LHCN-M2 (cell line): ENCODE measurements at places on chromosomes 2 and 18.

DNA sequence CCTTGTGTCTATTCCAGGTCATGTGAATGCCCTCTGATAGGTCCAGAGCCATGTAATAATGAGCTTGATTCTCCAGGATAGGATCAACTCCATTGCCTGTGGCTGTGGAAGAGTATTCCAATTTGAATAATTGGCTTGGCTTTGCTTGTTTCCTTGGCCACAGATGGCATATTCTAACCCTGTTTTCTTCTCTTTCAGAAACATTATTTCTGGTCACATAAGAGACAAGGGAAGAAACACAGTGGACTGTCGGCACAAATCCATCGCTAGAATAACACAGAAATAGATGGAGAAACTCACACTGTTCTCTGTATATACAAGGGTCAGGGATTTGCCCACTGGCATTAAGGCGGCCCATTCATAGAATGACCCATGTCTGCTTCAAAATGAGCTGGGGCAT is 278.4 kb upstream of the CCDC68 start:
- no peak for DNase-seq

GRCh38 chr18:13435586-13436333 is 217.2 kb downstream of the LDLRAD4 start:
- DNase-seq, result no peak

GRCh38 chr2:148049284-148049683 is 28.4 kb downstream of the MBD5 start:
- DNase-seq, result no peak

- DNase-seq, result no peak
Observed at GRCh38 chr2:236236559-236237452, 27.4 kb downstream of the ASB18 start.

- DNase-seq, result no peak
Observed at GRCh38 chr2:226154610-226155009, 645.0 kb downstream of the IRS1 start.

DNA sequence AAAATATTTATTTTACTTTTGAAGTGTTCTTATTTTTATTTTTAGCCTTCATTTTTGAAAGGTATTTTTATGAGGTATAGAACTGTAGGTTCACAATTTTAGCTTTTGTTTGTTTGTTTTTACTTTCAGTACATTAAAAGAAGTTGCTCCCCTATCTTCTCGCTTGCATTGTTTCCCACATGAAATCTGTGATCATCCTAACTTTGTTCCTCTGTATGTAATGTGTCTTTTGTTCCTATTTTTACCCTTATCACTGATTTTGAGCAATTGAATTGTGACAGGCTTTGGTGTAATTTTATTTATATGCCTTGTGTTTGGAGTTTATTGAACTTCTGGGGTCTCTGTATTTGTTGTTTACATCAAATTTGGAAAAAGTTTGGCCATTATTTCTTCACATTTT is 77.8 kb upstream of the TMEM87B start:
- DNase-seq, result no peak

- no peak for DNase-seq
Observed at GRCh38 chr2:49687918-49688317, 533.6 kb upstream of the FSHR start.

DNA sequence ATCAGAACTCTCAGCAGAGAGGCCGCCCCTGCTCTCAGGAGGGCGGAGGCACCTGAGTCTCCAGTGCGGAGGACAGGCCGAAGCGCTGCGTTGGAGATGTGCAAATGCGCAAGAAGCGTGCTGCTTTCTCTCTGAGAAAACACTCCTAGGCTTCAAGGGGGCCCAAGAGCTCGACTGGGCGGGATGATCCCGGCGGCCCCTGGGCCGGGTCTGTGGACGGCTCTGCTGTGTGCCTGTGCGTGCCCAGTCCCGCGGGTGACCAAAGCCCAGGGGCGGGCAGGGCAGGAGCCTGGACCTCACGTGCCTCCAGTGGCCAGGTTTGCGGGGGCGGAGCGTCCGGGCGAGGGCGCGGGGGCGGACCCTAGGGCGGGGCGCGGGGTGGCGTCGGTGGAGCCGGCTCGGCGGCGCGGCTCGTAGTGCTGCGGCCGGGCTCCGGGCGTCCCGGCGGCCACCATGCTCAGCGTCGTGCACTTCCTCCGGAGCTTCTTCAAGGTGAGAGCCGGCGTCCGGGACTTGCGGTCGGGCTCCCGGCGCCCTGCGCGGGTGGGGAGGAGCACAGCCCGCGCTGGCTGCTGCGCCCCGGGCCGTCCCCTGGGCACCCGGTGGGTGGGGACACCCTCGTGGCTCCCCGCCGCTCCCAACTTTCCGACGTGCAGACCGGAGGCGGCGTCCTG is at the start of gene ARHGEF4:
ARHGEF4 (plus strand) TSS at position 414 of the 674 bp plus-strand sequence; CDS start at position 454, 40 bp downstream.
- DNase-seq, result no peak

- DNase-seq, result no peak
Observed at GRCh38 chr2:1640301-1641135, 103.8 kb downstream of the PXDN start.

DNA sequence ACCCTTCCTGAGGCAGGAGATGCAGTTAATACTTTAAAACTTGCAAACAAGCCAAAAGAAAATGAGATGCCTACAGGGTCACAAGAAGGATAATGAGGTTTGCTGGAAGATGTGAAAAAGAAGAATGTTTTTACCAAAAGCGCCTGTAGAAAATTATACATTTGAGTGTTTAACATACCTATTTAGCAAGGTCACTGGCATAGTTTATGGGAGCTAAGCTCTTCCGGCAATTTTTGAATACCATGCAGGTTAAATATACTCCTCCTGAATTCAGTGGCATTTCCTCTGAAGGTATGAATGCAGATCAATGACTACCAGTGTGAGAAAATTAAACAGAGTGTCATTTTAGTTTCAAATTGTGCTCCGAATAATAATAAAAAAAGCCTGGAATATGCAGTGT is 21.2 kb upstream of the MAP3K20 start:
- DNase-seq, result no peak

DNA sequence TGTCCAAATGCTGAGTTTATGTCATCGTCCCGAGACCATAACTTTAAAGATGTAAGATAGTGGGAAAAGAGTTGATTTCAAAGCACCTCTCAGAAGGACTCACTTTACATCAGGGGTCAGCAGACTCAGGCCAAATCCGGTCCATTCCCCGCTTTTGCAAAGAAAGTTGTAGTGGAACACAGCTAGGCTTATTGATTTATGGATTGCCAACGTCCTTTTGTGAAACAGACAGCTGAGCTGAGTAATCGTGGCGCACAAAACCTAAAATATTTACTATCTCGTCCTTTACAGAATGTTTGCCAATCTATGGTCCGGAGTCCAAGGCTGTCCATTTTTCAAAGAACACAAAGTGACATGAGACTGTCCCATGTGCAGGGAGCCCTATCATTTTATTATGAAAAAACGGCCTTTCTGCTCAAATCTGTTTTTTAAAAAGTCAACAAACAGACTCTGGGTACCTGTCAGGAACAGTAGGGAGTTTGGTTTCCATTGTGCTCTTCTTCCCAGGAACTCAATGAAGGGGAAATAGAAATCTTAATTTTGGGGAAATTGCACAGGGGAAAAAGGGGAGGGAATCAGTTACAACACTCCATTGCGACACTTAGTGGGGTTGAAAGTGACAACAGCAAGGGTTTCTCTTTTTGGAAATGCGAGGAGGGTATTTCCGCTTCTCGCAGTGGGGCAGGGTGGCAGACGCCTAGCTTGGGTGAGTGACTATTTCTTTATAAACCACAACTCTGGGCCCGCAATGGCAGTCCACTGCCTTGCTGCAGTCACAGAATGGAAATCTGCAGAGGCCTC is at the start of gene IL1RN:
IL1RN (plus strand) TSS at position 754 of the 801 bp plus-strand sequence; CDS start at position 781, 27 bp downstream.
- DNase-seq, result no peak

- no peak for DNase-seq
Observed at GRCh38 chr2:102508863-102509262, 35.8 kb downstream of the SLC9A4 start.

GRCh38 chr2:34098256-34098655 is 499.2 kb upstream of the FAM98A start:
- DNase-seq, result no peak

GRCh38 chr18:69387186-69387585 is 13.5 kb upstream of the DOK6 start:
- no peak for DNase-seq

DNA sequence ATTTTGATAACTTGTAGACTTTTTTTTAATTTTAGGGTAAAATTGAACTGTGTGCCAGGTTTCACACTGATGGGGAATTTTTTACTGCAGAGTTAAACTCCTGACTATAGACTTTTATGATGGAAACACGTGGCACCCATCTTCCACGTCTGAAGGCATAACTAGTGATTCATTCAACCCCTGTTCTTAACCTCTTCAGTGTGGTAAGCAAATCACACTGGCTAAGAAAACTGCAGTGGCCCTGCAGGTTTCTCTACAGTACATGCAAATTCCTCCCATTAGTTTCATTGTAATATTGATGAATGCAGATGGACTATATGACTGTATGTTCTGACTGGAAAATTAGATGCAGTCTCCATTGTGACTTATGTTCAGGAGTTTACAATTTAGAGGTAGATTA is 47.2 kb downstream of the SMAD4 start:
- DNase-seq, result peak; percentile 73

DNA sequence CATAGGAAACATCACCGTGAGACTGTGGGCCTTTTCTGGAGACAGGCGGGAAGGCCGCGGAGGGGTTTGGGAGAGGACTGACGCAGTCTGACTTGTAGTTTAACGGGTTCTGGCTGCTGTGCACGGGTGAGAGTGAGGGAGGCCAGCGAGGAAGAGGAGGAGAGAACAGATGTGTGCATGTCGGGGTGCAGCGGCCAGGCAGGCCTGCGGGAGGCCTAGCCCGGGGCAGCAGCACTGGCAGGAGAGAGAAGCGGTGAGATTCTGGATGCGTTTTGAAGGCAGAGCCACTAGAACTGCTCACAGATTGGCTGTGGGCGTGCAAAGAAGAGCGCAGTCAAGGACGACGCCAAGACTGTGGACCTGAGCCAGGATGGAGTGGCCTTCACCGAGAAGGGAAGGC is 53.9 kb downstream of the PTGR3 start:
- DNase-seq, result no peak

GRCh38 chr2:224086226-224086914 is 47.3 kb upstream of the SERPINE2 start:
- DNase-seq, result peak; percentile 97

DNA sequence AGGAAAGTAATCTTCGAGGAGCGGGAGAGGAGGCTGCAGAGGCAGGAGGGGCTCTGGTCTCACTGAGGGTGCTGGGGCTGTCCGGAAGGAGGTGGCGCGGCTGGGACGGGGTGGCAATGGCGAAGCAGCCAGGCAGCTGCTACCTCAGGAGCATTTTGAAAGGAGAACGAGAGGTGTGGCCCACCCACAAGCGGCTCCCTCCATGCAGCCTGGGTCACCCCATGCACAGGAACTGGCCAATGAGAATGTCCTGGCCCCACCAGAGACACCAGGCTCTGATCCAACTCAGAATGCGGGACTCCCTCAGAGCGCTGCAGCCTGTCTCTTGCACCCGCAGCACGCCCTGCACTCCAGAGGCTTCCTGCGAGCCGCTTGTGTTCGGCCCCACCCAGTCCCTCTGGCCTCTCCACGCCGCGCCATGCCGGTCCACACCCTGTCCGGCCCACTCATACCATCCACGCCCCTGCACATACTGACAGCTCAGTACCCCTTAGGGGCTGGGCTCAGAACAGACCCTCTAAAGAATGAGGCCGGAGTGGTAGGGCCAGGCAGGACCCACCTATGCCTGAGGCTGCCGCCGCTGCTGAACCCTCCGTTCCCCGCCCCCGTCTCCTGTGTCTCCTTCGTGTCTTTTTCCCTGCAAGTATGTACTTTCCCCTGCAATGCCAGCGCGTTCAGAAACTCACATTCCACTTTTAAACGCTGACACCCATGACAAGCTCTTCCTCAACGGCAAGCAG is 6.4 kb upstream of the BOK start:
- DNase-seq, result no peak

- DNase-seq, result no peak
Observed at GRCh38 chr2:156003780-156004179, 328.7 kb downstream of the NR4A2 start.

DNA sequence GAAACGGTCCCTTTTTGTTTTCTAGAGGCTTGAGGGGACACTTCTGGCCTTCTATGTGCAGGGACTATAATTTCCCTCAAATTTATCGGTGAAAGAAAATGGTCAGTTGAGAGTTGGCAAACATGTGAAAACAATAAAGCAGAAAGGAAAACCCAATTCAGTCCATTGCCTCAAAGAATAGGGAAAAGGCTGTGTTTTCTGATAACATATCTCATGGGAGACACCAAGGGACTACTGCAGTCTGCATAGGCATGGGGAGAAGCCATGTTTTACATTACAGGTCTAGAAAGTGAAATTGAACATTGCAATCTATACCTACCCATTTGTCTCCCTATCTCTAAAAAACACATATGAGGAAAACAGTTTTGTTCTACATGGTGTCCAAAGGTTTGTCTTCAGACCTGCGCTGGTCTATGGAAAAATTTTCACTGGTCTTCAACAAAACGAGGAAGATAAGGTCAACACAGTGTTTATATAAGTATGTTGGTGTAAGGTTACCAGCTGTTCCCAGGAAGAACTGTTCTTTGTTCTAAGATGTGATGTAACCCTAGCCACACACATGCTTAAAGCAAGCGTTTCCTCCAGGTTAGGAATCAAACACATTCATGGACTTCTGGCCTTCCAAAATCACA is 179.7 kb downstream of the MREG start:
- DNase-seq, result peak; percentile 80

DNA sequence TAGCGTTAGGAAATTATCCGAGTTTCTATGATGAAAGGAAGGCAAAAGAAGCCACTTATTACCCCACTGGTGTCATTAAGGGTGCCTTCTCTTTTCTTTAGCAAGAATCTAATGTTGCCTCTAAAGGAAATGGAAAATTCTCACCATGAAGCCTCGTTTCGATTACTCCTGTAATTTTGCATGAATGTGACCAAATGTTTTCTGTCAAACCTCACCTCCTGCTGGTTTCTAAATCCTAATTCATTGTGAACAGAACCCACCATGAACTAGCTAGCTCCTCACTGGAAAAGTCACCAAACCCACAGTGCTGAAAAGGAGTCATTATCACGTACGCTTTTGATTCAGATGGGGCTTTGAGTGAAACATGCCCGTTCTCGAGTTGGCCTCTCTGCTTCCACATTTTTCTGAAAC is 119.9 kb downstream of the COPS8 start:
- no peak for DNase-seq

DNA sequence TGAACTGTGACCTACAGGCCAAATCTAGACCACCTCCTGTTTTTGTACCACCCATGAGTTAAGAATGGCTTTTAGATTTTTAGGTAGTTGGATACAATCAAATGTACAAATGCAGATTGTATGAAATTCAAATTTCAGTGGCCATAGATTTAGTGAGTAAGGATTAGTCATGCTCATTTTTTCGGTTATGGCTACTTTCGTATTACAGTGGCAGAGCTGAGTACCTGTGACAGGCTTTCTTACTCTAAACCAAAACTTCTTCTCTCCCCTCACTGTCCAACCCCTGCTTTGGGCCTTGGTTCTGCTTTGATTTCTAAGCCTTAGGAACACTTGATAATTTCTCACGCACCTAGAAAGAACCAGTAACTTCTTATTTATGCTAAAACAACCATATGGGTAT is 82.1 kb downstream of the CDC42EP3 start:
- peak; percentile 64 for DNase-seq
